ENCODE measurements at places on chromosomes 2 and 18.

- DNase-seq = no peak
Measured at GRCh38 chr2:172456002-172456401, 28.6 kb downstream of the ITGA6 start.

GRCh38 chr2:61640406-61640805 lies 102.2 kb upstream of the XPO1 start:
- no peak for DNase-seq

- DNase-seq = no peak
Measured at GRCh38 chr2:175823002-175823706, 178.9 kb downstream of the LNPK start.

- DNase-seq = no peak
Measured at GRCh38 chr2:55161295-55162210, 70.5 kb downstream of the CLHC1 start.

DNA sequence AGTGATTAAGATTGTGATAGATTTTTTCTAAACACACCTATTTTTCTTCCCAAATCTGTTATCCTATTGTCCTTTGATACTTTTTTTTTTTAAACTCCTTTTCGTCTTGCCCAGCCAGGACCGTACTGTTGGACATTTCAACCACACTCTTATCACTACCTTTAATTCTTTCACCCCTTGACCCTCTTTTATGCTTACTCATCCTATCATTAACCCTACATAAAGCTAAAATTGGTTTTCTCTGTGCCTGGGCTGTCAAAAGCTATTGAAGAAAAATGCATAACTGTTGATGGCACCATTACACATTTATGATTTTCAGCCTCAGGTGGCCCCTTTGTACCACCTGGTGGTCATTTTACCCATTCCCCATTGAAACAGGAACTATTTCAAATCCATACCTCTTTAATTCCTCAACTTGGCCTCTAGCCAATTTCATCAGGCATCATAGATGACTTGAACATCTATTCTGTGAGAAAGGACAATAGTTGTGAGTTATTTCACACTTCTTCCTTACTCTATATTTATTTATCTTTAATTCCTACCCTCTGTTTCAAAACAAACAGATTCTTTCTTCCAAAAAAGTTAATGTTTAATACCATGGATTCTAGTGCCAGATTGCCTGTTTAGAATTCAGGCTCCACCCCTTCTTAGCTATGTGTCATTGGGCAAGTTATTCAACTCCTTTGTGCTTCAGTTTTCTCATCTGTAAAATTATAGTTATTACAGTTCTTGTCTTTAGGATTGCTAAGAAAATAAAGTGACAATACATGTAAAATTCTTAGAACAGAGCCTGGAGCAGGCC lies 258.6 kb downstream of the CAMKMT start:
- DNase-seq = no peak

- no peak for DNase-seq
Measured at GRCh38 chr2:161077367-161078210, 82.6 kb upstream of the TANK start.

GRCh38 chr18:43533371-43533770 lies 256.1 kb upstream of the SYT4 start:
- no peak for DNase-seq

- DNase-seq = no peak
Measured at GRCh38 chr2:11073251-11073650, 82.0 kb upstream of the SLC66A3 start.

DNA sequence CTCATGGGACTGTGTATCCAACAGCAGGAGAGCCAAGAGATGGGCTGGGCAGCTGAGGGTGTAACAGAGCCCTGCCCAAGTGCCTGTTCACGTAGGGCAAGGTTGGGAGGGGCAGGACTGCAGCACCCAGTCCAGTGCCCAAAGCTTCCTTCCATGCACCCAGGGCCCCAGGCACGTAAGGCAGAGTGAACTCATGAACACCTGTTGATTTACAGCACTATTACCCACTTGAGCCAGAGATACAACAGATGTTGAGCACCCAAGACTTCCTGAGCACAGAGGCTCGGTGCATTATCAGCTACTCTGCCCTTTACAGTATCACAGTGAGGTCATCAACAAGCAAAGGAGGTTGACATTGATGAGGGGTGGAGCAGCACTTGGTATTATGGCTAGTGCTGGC lies 50.2 kb upstream of the FHL2 start:
- DNase-seq = no peak

GRCh38 chr2:53880756-53881155 lies 21.0 kb upstream of the GPR75 start:
- DNase-seq = no peak
